ENCODE measurements at places on chromosomes 4 and X. TPM values are rescaled to one million over a fixed set of nuclear protein-coding genes. Genes with fewer than 3 reads are reported as not detected.

Gene ARR3
- total RNA-seq, result not detected

Gene SLC6A14
- not detected for total RNA-seq

Gene LUZP4
- not detected for total RNA-seq

Gene TBC1D25
- total RNA-seq, result 6.8 TPM

Gene FRMPD4
- 7.2 TPM for total RNA-seq

Gene HAND2
- total RNA-seq, result not detected

Gene CD40LG
- total RNA-seq, result not detected

Gene ADH1C
- 1.1 TPM for total RNA-seq

Gene PITX2
- total RNA-seq, result not detected

Gene SHOX
- total RNA-seq, result 0.18 TPM
